Retinal pigment epithelial cell (primary cell): ENCODE measurements at places on chromosomes 3 and 15.

DNA sequence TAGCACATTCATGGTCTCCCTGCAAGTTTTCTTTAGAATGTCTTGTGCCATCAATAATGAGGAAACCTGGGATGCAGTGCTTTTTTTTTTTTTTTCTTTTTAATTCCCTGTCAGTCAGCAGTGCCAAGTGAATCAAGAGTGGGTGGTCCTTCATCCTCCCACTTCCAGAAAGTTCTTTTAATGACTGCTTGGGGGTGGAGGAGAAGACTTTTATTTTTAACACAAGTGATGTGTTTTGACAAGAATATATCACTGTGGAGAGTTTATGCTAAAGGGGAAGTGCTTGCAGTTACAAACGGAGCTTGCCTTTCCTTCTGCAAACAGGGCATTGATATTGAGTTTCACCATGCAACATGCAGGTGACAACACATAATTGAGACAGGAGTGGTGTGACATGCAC is 69.7 kb downstream of the CACNA2D3 start:
- no peak for DNase-seq

- no peak for DNase-seq
Observed at GRCh38 chr3:76352051-76352450, 566.7 kb upstream of the ZNF717 start.

DNA sequence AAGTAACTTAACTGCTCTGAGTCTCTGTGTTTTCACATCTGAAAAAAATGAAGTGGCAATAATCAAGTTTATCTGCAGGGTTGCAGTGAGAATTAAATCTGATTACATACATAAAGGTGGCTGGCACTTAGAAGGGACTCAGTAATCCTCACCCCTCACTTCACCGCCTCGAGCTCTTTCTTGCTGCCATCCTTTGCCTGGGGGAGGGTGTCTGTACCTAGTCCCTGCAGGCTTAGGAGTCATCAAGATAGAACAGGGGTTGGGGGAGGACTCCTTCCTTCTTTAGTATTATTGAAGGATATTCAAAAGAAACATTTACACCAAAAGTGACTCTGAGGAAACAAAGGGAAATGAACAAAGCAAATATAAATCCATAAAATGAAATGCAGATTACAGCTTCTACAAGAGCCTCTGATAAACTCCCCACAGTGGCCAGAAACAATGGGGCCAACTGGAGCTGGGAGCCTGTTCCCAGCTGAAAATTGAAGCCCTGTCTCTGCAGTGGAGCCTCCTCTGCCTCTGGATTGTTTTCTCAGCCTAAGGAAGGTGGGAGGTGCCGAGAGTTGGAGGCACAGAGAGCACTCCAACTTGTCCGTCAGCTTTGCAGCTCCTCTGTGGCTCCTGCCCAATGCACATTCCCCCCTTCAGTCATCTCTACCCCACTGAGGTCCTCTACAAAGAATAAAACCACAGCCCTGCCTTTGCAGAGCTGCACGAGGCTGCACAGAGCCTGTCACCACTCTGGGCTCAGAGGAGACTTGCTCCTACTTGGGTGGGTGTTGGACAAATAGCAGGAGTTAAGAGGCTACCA is 41.8 kb downstream of the CRYGS start:
- DNase-seq, result no peak

DNA sequence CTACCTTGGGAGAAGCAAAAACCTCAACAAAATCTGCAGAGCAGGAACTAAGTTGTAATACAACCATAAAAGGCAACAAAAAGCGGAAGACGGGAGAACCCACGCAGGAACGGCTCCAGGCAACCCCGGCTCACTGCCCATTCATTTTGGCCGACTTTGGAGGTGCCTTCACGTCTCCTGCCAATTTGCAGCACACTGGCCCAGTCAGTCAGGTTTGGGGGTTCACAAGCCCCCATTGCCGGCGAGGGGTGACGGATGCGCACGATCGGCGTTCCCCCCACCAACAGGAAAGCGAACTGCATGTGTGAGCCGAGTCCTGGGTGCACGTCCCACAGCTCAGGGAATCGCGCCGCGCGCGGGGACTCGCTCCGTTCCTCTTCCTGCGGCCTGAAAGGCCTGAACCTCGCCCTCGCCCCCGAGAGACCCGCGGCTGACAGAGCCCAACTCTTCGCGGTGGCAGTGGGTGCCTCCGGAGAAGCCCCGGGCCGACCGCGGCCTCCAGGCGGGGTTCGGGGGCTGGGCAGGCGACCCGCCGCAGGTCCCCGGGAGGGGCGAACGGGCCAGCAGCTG is 463 bp downstream of the TERC start:
- no peak for DNase-seq
